ENCODE measurements at places on chromosomes 5 and 9. TPM values are rescaled to one million over a fixed set of nuclear protein-coding genes. Genes with fewer than 3 reads are reported as not detected.

OBP2B gene
- total RNA-seq = not detected

RMI1 gene
- 7.5 TPM for total RNA-seq

CSF1R gene
- total RNA-seq = 91.9 TPM

TAS2R1 gene
- not detected for total RNA-seq

MATR3 gene
- total RNA-seq = 161 TPM

PCDHGB1 gene
- total RNA-seq = 4.6 TPM

GSN gene
- 521 TPM for total RNA-seq

PCDHB16 gene
- total RNA-seq = 3.0 TPM

TAF11L5 gene
- total RNA-seq = not detected

SPATA6L gene
- 25.0 TPM for total RNA-seq

DNAJB5 gene
- 19.7 TPM for total RNA-seq

ABCA1 gene
- 36.4 TPM for total RNA-seq

LOX gene
- total RNA-seq = 9.9 TPM

QRFP gene
- not detected for total RNA-seq

CDH6 gene
- total RNA-seq = 75.9 TPM

SLC4A9 gene
- total RNA-seq = 0.86 TPM

WNK2 gene
- 37.2 TPM for total RNA-seq

NR2F1-AS1 gene
- total RNA-seq = 29.5 TPM

S1PR3 gene
- 36.4 TPM for total RNA-seq

SHISAL2B gene
- not detected for total RNA-seq

WDR55 gene
- 22.1 TPM for total RNA-seq

LPAR1 gene
- total RNA-seq = 16.7 TPM

PROB1 gene
- total RNA-seq = 3.0 TPM

CBY3 gene
- total RNA-seq = not detected

OR1L1 gene
- not detected for total RNA-seq
